Fibroblast of the conjunctiva (primary cell): ENCODE measurements at places on chromosomes 5 and 9.

DNA sequence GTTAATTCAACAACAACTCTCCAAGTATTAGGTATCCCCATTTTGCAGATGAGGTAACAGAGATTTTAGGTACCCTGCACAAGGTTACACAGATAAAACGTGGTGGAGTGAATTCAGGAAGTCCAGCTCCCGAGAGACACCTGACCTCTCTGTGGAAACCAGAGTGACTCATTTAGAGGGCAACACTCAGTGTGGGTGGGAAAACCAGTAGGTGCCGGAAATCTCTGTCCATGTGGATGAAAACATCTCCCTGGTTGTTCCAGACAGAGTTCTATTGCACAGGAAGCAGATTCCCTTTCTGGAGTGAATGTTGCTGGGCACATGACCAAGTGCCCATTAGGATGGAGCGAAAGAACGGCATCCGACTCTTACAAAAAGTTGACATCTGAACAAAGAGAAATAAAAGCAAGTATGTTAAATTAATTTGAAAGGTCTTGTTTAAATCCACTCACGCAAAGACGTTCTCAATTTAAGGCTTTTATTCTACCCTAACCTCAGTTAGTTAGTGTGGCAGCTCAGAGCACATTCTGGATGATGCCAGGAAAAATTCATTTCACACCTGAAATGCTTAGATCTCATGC is 391.9 kb upstream of the WWC1 start:
- no peak for DNase-seq

GRCh38 chr5:115452536-115453235 is 91.9 kb downstream of the FEM1C start:
- DNase-seq = no peak

DNA sequence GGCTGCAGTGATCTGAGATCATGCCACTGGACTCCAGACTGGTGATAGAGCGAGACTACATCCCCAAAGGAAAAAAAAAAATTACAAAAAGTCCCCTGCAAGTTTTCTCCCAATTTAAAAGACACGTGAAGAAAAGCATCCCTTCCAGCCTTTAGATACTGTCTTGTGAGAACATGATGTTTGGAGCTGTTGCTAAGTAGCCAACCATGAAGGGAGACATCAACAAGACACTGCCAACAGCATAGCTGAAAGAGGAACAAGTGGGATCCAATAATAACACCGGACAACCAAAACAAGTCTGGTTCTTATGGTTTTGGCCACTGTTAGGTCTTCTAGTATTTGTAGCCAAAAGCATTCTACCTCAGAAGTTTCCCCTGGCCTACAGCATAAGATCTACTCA is 118.9 kb upstream of the CCDC180 start:
- DNase-seq = no peak

DNA sequence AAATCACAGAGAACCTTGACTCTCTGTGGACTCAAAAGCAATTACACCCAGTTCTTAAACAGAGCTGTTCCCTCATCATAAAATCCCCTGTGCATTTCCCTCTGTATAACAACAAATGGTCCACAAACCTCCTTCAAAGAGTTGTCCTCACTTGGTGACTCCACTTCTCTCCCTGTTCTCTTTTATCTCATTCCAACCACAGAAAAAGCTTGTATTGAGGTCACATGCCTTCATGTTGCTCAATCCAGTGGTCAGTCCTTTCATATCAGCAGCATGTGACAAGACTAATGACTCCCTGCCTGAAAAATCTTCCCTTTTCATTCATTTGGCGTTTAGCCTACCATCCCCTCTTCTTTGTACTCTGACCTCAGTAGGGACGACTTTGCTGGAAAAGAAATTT is 158.0 kb downstream of the DEPDC1B start:
- peak; percentile 5 for DNase-seq

DNA sequence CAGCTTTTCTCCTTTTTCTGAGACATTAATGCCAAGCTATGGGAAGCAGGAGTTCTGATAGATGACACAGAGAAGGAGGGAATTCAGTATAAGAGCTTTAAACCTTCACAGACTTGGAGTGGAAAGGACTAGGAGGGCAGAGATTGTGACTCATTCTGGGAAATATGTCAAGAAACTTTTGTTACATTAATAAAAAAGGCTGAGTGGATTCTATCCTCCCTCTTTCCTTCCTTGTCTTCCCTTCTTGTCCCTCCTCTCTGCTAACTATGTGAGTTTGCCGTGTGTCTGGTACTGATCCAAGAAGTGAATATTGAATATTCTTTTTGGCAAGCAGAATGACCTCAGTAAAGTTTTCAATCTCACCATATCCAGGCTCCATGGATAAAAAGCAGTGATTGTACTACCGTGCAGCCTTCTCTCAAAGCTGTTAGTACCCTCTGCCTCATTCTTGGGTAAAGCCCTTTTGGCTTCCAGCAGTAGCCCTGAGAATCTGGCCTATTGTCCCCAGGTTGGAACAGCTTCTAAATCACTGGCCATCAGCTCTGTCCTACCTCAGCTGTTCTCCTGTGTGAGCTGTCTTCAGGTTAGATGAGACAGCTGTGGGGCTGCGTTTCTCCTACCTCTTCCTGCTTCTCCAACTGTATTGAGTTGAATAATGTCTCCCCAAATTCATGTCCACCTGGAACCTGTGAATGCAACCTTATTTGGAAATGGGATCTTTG is 73.9 kb downstream of the ATG10 start:
- DNase-seq = peak; percentile 30

- DNase-seq = peak; percentile 17
Observed at GRCh38 chr9:83444110-83444509, 94.1 kb downstream of the FRMD3 start.

DNA sequence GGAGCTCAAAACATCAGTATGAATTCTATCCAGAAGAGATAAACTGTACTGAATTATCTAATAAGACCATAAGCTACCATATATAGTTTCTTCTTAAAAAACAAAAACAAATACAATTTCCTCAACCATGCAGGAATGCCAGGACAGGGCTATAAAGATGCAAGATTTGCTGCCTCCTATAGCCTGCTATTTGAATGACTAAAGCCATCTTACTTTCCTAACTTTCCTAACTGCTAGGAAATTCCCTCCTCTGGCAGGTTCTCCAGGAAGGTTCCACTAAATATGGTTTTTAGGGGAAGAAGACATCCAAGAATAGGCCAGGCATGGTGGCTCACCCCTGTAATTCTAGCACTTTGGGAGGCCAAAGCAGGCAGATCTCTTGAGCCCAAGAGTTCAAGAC is 15.1 kb downstream of the KIF27 start:
- DNase-seq = no peak

GRCh38 chr9:137461663-137462395 is 2.7 kb upstream of the NSMF start:
- peak; percentile 33 for DNase-seq

DNA sequence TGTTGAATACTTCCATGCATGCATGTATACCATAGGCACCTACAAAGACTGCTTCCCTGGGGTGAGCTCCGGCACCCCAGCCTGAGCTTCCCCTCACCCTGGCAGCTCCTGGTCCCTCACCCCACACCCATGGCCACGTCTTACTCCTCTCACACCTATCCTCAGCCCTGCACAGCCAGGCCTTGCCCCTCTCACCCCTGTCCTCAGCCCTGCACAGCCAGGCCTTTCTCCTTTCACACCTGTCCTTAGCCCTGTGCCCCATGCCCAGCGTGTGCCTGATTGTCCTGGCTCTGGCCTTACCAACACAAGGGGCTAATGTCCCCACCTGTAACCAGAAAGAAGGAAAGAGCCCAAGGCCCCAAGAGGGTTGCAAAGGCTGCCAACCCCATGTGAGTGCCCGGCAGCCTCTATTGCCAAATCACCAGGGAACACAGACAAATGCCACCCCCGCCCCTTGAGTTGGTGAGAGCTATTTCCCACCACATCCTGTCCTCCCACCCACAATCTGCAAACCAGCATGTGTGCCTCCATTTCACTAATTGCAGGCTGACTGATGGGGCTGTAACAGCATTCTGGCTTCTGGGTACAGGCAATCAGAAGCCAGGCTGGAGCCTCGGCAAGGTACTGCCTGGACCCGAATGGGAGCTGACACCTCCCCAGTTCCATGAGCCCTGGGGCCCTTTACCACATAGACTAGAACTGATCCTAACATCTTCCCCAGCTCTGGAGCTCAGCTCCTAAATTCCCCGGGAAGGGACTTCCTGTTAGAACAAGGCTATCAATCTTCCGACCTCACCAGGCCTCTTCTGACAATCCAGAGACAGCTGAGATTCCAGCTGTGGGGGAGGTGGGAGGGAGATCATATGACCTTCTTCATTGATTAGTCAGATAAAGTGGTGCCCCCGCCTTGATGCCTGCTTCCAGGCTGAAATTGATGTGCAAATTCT is 78.2 kb downstream of the FAM114A2 start:
- DNase-seq = no peak

DNA sequence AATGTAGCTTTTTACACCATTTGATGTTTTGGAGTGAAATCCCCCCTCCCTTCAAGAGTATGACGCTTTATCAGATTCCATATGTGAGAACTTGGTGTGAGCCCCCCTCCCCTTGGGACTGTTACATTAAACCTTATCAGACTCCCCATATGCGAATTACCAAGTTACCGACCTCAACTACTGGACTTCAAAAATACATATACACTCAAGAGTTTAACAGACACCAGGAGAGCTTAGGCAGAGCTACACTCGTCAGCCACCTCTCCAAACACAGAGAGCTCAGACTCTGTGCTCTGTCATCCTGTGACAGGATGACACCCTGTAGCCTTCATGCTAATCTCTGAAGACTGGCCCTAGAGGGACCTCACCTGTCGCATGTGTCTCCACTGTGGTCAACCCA is 50.2 kb downstream of the FAM114A2 start:
- DNase-seq = no peak

GRCh38 chr9:2962471-2963172 is 118.7 kb upstream of the PUM3 start:
- DNase-seq = no peak

- peak; percentile 77 for DNase-seq
Observed at GRCh38 chr5:80967500-80968181, 7.5 kb downstream of the RASGRF2 start.

DNA sequence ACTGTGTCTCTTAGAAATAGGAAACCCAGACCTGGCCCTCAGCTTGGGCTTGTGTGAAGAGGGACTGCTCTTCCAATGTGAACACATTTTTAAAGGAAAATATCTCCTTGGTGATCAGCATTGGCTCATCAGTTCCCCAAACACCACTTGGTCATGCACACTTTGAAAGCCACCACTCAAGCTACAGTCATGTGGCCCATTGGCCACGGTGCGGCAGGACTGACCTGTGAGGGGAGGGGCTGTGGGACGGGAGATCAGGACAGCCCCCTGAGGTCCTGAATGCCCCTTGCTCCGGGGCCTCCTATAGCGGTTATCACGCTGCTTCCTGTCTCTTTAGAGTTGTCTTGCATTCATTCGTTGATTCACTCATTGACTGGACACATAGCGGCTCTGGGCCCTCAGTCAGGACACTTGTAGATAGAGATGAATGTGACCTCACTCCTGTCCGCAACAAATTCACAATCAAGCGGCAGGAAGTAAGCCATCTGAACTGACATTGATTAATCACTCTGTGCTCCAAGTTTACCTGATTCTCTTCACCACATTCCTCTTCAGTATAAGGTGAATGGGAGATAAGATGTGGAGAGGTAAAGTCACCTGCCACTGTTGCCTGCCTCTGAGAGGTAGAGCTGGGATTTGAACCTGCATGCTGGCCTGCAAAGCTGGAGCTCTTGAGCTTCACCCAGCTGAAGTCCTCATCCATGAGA is 73.1 kb downstream of the COL15A1 start:
- no peak for DNase-seq

- no peak for DNase-seq
Observed at GRCh38 chr5:1386274-1386717, 41.4 kb upstream of the CLPTM1L start.

- no peak for DNase-seq
Observed at GRCh38 chr5:34038390-34038789, 4.6 kb downstream of the C1QTNF3 start.

GRCh38 chr9:120431268-120431667 is 148.7 kb downstream of the CDK5RAP2 start:
- no peak for DNase-seq

GRCh38 chr5:138461343-138462125 is 3.7 kb upstream of the EGR1 start:
- peak; percentile 43 for DNase-seq

DNA sequence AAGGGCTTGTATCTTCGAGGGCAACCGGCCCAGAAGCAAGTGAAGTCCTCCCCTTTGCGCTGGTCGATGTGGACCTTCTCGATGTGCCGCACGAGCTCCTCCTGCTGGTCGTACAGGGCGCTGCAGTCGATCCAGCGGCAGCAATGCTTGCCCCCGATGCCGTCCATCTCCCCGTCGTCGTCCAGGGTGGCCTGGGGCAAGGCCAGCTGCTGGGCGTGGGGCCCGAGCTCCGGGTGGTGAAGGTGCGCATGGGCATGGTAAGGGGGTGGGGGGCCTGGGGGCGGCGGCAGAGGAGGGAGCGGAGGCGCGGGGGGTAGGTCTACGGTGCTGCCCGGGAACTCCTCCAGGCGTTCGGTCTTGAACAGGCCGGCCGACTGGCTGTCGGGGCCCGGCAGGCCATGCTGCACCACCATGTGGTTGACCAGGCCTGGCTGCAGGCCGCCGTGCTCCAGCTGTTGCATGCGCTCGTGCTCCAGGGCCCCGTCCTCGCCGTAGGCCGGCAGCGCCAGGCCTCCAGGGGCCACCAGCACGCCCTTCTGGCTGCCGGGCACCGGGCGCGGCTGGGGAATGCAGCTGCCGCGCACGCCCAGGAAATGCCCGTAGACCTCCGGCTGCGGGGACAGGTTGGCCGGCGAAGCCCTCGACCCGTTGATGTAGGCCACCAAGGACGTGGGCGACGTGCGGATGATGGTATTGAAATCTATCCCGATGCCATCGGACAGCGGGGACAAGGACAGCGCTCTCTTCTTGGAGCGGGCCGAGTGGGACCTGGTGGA is 181.8 kb downstream of the GLIS3 start:
- no peak for DNase-seq

DNA sequence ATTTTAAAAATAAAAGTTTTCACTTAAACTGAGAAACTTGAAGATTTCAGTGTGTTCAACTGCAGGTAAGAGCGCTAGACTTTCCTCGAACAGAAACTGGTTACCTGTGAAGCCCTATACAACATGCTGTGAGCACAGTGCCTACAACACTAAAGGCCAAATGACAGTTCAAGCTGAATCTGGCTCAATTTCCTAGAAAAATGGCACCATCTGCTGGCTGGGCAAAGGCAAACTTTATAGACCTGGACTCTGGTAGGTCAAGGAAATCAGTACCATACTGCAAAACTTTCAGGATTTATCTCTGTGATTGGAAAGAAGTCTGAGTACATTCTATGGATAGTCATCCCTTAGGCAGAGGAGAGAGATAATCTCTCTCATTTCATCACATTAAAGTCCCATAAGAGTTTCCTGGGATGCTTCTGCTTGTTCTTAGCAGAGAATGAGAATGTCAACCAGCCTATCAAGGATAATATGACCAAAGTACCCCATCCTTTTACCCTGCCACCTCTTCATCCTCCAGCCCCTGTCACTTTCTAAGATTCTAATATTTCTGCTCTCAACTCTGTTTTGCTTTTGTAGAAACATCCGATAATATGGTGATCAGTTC is 31.8 kb upstream of the FOXB2 start:
- peak; percentile 46 for DNase-seq

GRCh38 chr9:130101915-130102314 is 48.2 kb downstream of the GPR107 start:
- no peak for DNase-seq
